ENCODE measurements at places on chromosomes 12 and 14. TPM values are rescaled to one million over a fixed set of nuclear protein-coding genes. Genes with fewer than 3 reads are reported as not detected.

SLC6A15 gene
- 37.1 TPM for total RNA-seq

DNA sequence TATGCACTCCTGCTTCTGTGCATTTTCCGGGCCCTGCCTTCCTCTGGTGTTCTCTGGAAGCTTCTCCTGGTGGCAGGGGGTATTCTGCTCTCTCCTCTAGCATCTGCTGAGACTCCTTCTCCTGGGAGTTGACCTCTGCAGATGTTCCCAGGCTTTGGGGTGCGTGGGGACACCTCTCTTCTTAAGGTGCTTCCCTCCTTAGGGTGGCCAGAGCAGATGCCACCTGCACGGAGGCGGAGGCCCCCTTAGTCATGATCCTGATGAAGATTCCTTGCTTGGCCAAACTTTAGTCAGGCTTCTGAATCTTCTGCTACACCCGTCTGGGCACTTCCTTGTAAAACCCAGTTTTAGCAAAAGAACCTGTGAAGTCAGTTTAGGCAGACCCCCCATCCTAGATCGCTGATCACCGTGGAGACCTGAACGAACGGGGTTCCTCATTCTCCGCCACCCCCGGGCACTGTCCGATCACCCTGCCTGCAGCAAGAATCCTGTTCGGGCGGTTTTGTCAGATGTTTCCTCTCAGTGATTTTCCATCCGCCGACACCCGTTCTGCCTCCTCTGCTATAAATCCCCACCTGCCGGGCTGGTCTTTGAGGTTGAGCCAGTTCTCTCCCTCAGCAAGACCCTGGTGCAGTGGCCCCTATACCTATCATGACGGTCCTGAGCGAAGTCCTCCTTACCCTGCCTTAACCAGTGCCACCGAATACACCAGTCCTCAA lies 111.9 kb downstream of the CALM1 start:
- no peak for ATAC-seq

DNA sequence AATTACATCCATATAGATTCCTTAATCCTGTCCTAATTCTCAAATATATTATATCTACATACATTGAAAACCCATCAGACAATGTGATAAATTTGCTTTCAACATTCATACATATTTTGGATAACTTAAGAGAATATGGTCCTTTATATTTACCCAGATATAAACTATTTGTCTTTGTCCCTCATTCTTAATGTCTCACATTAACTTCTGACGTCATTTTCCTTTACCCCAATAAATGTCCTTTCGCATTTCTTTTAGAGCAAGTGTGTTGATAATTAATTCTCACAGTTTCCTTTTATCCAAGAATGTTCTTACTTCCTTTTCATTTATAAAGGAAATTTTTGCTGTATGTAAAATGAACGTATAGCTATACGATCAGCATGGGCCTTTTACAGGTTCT lies 12.6 kb upstream of the PTPRR start:
- ATAC-seq, result no peak

RTN1 gene
- 126 TPM for total RNA-seq

DNA sequence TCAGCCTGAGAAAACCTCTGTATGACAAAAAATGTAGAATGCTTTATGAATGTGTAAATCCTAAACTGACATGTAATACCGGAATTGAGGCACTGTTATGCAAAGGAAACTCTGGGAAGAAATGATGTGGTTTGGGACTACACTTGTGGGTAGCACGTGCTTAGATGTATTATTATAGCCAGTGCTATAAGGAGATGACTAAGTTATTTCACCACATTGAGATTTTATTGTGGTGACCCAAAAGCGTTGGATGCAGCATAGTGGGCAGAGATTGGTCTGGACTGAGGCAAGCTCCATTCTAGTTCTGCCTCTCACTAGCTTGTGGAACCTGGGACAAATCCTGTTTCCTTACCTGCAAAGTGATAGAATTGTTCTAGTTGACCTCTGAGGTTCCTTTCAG lies 172.2 kb downstream of the SNAPC1 start:
- no peak for ATAC-seq

PPM1H gene
- total RNA-seq, result 21.3 TPM

GRCh38 chr12:30965613-30965985 lies 39.1 kb downstream of the TSPAN11 start:
- ATAC-seq, result no peak

NR2C1 gene
- total RNA-seq, result 38.4 TPM

GRCh38 chr14:89681086-89682018 lies 264.3 kb upstream of the FOXN3 start:
- no peak for ATAC-seq

GRCh38 chr12:30012816-30013450 lies 229.2 kb upstream of the TMTC1 start:
- no peak for ATAC-seq

GRCh38 chr12:118061873-118062843 lies 1.2 kb upstream of the WSB2 start:
- peak; percentile 39 for ATAC-seq

DNA sequence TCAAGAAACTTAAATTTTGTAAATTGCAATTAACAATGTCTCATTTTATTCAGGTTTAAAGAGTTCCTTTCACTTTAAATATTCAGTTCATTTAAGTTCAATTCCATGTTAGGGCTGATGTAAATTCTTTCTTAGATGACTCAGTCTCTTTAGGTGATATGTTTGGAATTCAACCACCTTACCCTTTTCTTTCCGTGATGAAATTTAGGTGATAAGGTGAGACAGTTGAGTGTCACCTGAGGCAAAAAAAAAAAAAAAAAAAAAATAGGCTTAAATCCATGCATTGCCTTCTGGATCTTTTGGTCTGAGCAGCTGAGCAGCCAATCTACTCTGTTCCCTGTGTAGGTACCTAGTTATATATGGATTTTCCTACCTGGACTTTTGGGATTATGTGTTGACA lies 299.5 kb downstream of the DAD1 start:
- ATAC-seq, result no peak

GRCh38 chr12:93244514-93245077 lies 133.1 kb upstream of the NUDT4 start:
- ATAC-seq, result no peak

DNA sequence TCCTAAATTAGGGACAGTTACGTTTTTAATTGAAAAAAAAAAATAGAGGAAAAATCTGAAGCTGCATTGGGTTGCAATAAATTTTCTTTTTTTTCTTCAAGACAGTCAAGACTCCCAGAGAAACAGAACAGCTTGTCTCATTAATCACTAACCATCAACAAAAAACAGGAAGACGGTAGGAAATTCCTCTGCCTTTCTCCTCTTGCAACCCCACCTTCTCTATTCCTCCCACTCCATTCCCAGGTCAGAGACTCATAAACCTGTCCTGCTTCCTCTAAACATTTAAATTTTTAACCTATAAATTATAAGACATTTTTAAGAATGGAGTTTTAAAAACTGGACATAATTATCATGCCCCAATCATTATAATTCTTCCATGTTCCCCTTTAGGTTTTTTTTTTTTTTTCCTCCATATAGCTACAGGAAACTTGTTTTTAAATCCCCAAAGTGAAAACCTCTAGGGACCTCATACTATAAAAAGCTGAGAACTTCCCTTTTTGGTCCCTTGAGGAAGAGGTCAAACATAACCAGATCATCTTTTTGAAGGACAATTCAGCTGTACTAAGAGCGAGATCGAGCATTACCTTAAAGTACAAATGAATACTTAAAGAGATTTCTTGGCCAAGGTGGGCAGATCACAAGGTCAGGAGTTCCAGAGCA lies 36.0 kb downstream of the CPM start:
- no peak for ATAC-seq

DDX23 gene
- 31.3 TPM for total RNA-seq

DNA sequence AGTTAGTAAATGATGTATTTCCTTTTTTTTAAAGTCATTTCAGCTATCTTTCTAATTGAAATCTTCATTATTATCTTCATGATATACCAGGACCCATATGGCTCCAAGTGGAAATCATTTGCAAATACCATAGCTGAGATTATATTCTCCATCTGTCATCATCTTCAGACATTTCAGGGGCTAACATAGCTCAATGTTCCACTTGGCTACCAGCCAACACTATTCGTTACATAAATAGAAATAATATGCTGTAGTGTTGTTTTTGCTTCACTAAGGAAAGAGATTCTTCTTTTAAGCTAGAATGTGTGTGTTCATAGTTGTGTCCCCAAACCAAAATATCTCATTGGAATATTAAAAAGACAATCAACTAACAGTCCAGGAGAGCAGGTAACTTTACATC lies 225.1 kb downstream of the DIO2 start:
- no peak for ATAC-seq

- no peak for ATAC-seq
Observed at GRCh38 chr12:17304503-17305347, 698.8 kb upstream of the LMO3 start.

DNA sequence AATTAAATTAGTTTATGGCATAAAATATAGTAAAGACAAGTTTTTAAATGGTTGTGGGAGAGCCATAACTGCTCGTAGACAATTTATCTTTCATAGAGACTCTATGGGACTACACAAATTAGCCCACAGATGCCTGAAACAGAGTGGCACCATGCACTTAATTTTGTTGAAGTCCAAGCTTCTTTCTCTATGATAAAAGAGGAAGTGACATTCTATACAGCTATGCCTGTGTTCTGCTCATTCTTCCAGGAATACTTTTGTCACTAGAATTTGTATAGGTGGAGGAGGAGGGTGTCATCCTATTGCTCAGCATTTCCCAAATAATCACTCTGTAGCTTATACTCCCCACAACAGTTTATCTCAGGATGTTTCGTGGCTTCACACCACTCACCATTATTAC lies 43.7 kb upstream of the KICS2 start:
- no peak for ATAC-seq
